ENCODE measurements at places on chromosomes 1 and 21.

- no peak for DNase-seq
These were observed 61.5 kb upstream of the SELENON start for GRCh38 chr1:25738499-25738898.

GRCh38 chr1:39127513-39127912, 77.0 kb upstream of the MACF1 start:
- no peak for DNase-seq

DNA sequence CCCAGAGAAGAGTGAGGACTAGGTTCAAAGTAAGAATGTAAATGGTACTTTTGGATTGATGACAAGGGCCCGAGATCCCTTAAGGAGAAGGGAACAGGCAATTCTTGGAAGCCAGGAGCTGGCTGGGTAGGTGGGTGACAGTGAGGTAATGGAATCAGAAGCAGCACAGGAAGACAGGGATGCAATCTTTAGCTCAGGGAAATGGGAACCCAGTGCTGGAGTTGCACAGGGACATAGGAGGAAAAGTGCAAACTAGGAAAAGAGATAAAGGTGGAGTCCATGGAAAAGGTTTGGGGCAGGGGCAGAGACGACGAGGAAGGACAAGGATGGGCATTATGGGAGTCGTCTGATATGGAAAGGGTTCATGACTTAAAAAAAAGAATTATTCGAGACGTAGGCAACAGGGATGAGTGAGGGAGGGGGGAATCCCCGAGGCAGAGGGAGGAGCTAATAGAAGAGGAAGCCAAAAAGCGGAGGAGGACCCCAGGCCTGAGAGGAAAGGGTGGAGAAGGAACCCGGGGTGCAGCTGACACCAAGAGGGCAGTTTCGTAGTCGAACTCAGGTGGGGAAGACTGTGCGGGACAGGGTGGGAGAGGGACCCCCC, 495 bp downstream of the PI4KB start:
- DNase-seq, result no peak

- DNase-seq, result no peak
These were observed 31.7 kb downstream of the ADAMTS1 start for GRCh38 chr21:26813426-26813998.

DNA sequence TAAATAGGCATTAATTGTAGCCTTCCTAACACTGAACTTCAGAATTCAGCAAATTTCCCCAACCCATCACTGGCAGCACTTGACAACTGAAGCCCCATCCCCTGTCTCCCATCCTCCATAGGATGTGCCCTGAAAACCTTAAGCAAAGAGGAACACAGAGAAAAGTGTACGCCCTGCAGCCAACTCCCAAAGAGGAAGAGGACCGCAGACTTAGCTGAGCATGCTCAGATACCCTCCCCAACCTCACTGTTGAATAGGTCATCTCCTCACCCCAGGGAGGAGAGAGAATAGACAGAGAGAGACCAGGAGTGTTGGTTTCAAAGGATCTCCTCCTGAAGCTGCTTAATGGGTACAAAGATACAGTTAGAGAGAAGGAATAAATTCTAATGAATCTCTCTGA, 50.5 kb downstream of the CD2 start:
- no peak for DNase-seq

DNA sequence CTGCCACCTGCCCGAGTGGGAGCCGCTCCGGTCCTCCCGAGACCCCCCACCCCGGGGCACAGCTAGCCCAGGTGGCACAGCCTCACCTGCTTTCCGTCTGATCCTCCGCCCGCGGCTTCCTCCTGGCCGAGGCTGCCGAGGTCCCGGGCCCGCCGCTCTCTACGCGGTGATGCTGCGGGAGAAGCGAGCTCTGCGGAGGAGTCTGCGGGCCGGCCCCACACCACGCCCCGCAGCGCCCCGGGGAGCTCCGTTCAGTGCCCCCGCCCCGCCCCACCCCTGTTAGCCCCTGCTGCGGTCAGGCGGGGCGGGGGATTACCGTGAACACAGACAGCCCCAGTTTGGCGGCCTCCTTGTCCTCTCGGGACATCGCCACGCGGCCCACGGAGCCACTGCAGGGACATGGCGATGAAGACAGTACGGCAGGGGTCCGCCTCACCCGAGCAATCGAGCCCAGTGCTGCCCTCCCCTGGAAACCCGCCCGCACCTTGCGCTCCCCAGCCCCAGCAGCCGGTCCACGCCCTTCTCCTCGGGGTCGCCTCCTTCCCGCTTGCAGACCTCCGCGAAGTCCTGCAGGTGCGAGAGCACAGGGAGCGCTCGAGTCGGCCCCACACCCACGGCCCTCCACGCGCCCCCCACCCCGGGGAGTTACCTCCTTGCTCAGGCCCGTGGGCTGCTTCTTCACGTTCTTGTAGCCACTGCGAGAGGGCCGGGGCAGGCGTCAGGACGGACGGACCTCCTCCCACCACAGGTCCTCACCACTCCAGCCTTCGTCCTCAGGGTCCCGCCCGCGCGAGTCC, 933 bp downstream of the C1orf35 start:
- DNase-seq, result no peak

DNA sequence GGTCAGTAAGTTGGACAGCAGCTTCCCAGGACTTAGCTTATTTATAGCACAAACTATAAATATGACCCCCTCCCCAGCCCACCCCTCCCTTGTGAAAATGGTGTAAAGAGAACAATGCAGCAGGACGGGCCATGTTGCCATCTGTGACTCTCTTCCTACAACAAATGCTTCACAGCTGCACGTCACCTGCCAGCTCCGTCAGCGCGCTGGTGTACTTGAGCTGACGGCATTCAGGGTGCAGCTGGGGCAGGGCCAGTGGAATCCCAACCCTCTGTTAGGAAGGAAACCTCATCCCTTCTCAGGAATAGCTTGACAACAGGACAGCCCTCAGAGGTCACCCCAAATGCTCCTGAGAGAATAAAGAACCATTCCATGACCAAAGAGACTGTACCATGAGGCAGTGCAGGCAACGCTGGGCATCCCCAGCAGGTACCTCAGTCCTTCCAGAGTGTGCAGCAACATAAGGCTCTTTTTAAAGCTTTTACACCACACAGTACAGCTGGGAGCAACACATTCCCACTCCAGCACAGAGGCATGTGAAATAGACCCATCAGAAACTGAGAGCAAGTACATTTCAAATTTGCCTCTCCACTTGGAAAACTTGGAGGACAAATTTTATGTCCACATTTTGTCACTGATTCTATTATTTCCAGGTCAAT, 85.0 kb downstream of the ATP1A1 start:
- no peak for DNase-seq

- no peak for DNase-seq
These were observed 68.7 kb upstream of the MPC2 start for GRCh38 chr1:168005529-168005928.

- no peak for DNase-seq
These were observed 8.4 kb upstream of the PIGR start for GRCh38 chr1:206954459-206955342.

- no peak for DNase-seq
These were observed 20.7 kb upstream of the IKBKE start for GRCh38 chr1:206449565-206449964.

- DNase-seq, result peak; percentile 40
These were observed 4.2 kb upstream of the RAP1GAP start for GRCh38 chr1:21673277-21673780.

DNA sequence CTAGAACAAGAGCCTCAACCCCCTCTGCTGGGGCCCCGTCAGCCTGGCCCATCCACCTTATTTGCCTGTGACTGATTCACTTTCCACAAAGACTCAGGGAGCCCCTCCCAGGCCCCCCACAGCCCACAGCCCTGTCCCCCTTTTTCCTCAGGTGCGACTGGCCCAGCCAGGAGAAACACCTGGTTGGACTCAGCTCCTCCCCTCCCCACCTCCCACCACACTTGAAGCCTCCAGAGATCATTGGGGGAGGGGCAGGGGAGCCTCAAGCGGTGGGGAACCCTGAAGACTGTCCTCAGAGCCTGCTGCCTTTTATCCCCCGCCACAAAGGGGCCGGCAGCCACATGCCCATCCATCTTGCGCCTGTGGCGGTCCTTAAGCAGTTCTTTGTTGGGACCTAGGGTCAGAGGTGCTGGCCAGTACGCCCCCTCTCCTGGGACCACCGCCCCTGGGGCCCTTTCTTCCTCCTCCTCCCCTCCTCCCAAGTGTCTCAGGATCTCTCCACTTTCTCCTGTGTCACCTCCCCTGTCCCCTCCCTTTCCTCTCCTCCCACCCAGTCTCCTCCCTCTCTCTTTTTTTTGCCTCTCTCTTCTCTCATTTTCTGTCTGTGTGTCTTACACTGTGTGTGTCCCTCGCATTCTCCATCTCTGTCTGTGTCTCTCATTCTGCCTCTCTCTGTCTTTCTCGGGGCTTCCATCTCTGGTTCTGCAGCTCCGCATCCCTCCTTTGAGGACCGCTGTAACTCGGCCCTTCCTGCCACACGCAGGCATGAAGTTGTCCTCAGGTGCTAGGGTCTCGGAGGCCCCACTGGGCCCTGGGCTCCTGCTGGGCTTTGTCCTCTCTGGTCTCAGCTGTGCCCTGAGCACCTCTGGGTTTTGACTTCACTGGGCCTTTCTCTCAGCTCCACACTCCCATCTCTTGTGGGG, 12.2 kb downstream of the CRABP2 start:
- no peak for DNase-seq

DNA sequence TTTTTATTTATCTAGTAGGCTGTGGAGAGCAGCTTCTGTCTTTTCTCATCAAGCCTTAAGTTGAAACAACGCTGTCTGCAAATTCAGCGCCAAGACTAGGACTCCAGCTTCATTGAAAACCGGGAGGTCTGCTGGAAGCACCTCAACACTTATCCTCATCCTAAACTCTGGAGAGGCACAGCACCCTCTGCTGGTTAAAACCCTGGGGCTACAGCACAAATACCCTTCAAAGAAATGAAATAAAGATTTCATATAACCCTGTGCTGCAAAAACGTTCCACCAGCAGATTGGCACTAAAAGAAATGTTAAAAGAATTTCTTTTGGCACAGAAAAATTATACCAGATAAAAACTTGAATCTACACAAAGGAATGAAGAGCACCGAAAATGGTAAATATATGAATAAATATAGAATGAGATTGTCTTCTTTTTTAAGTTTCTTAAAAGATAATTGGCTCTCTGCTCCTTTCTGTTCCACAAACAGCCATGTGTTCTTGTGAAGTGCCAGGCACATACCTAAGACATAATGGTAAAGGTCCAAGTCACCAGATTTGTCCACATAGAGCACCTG, 227.7 kb upstream of the SAMSN1 start:
- DNase-seq, result no peak

- DNase-seq, result no peak
These were observed 841.6 kb upstream of the B3GALT2 start for GRCh38 chr1:194028002-194028401.

DNA sequence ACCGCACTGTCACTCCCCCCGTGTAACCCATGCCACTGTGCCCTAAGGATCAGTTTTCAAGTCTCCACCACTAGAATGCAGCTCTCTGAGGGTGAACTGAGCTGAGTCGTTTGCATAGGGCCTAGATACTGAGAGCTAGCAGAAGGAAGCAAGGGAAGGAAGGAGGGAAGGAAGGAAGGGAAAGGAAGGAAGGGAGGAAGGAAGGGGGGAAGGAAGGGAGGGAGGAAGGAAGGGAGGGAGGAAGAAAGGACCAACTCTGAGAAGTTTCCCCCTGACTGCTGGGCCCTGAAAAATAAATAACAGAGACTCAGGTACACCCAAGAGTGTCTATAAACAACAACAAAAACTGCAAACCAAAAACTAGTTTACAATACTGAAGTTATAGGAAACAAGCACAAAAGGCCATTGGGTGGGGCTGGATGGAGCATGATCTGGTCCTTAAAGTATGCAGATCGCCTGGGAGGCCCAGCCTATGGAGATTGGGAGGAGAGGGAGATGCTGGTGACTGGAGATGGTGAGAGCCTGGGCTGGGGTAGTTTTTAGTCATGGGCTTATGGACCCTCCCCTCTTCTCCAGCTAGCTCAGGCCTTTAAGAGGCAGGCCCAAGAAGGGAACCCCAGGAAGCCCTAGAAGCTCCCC, 1.7 kb upstream of the MRPS15 start:
- no peak for DNase-seq

DNA sequence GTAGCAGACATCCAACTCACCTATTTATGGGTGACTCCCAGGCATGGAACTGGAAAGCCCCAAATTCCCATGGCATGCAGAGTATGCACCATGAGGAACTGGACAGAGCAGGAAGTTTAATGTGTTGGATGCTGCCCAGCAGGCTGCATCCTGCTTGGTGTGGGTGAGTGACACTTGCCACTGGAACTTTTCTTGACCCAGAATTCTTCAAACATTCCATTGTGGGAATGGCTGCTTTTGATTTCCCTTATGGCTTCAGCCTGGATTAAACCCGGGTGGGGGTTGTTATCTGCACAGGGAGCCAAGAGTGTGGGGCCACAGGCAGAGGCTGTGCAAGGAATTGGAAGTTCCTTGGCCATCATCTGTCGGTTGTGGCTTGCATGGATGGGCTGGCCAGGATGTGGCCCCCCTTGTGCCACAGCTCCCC, 26.9 kb upstream of the BACE2 start:
- DNase-seq, result peak; percentile 26

- DNase-seq, result no peak
These were observed 35.2 kb upstream of the NTPCR start for GRCh38 chr1:232915212-232915611.

DNA sequence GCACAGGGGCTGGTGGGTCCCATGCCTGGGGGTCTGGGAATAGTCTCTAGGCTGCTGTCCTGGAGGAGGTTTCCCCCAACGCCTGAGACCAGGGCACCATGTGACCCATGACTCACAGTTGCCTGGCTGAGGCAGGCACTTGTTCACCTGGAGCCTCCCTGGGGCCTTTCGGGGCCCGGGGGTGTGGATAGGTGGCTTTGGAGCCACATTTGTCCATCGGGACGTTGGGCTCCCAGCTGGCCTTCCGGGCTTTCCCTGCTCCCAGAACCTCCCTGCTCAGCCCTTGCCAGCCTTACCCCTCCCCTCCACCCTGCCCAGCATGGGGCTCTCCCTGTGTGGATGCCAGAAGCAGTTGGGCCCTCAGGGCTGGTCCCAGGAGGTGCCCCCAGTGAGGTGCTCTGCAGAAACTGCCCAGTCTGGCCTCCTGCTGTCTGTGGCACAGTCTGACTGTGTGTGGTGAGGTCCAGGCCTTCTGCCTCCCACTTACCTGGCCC, 14.2 kb downstream of the COL6A1 start:
- DNase-seq, result no peak

DNA sequence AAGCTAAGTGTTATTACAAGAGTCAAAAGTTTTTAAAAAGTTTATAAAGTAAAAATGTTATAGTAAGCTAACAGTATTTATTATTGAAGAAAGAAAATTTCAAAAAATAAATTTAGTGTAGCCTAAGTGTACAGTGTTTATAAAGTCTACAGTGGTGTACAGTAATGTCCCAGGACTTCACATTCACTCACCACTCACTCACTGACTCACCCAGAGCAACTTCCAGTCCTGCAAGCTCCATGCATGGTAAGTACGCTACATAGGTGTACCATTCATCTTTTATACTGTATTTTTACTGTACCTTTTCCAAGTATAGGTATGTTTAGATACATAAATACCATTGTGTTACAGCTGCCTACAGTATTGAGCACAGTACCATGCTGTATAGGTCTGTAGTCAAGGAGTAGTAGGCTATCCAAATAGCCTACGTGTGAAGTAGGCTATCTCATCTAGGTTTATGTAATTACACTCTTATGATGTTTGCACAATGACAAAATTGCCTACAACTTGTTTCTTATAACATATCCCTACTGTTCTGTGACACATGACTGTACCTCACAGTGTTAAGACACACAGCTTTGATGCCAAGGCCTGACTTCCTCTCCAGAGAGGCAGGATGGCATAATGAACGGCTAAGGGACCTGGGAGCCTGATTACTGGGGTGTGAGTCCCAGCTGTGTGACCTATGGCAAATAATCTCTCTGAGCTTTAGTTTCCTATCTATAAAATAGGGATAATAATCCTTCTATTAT, 12.7 kb downstream of the DHCR24 start:
- no peak for DNase-seq

GRCh38 chr1:160076295-160076694, 5.0 kb upstream of the KCNJ9 start:
- DNase-seq, result no peak

Data from AG04449 (cell line).